Activated T-helper 2 cell treated with anti-CD3 and anti-CD28 coated beads, Interferon-gamma antibody, Interleukin-2, Interleukin-4, amounts not matched to agents 10 μg/mL and 5 μg/mL and 100 μg/mL, durations not matched to agents 14 hours and 24 hours and 36 hours (primary cell): ENCODE measurements at places on chromosomes 4 and X. TPM values are rescaled to one million over a fixed set of nuclear protein-coding genes. Genes with fewer than 3 reads are reported as not detected.

The MAML3 gene
- total RNA-seq, result 3.0 and 3.3 TPM in 2 replicates

The ADH1A gene
- total RNA-seq, result not detected in 2 replicates

The MAGEA8 gene
- total RNA-seq, result not detected in 2 replicates

GRCh38 chrX:19735244-19735643, 152.2 kb downstream of the SH3KBP1 start:
- H3K4me3 ChIP-seq, result no peak overlapping the region
- no peak overlapping the region for H3K27ac ChIP-seq
- H3K27me3 ChIP-seq, result no peaks in the 10 kb centered on the region
- DNase-seq, result no peak
- H3K4me1 ChIP-seq, result peaks cover 31% of the 10 kb centered on the region

DNA sequence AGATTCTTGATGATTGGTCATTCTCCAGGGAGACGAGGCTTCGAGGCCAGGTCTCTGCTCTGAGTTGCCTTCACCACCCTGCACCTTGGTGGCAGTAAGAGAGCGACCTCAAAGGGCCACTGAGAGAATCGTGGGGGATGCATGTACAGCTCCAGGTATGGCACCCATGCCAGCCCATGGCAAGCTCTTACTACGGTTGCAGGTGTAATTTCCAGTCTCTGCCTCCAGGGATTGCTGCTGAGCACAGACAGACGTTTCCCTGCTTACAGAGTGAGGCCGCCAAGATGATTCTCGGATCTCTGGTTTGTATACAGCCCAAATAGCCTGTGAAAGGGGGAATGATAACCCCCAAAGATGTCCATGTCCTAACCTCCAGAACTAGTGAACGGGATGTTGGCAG, 16.3 kb upstream of the DRD5 start:
- H3K4me1 ChIP-seq, result no peaks in the 10 kb centered on the region
- DNase-seq, result peak; percentile 16
- H3K27ac ChIP-seq, result no peak overlapping the region

DNA sequence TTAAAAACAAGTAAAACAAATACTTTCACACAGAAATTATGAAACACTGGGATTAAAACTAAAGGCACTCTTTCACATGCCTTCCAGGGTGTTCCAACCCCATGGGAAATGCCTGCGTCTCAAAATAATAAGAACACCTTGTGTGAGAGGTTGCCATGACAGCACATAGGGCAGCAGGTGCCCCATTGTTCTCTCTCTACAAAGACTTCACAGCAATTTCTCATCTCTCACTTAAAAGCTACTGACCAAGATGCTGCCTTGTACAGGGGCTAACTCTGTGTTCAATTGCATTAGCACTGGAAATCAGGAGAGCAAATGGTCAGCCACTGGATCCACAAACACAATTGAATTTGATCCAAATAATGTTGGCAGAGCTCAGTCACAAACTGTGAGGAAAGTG, 102.5 kb upstream of the GALNTL6 start:
- H3K36me3 ChIP-seq, result no peaks in the 10 kb centered on the region

DNA sequence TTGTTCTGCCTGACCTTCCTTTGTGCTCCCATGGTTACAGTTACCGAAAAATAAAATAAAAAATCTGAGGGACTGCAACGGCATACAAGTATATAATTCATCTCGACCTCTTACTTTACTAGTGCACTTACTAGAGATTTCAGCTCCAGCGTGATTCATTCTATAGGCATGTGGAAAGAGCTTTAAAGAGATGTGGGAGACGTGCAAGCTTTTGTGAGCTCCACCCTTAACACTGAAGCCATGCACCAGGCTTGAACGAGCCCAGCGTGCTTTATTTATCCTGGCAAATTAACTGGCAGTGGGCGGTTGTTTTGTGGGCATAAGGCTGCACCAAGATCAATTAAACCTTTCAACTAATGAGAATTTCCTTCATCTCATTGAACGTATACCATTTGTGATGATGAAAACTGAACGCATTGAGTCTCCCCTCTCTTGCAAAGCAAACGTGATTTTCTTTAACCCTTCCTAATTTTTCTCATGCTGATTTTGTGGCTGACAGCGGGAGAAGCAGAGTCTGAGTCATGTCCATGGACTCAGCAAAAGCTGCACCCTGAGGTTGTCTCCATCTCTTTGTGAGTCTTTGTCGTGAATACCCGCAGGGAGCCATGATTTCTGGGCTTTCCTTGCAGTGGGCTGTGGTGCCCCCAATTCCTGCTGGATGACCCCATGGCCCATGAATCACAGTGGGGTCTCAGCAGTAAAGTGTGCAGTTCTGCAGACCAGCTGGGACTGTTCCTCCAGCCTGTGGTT, 60.1 kb downstream of the MXRA5 start:
- no peak overlapping the region for H3K27ac ChIP-seq
- H3K4me3 ChIP-seq, result no peak overlapping the region
- no peak for DNase-seq
- H3K36me3 ChIP-seq, result no peaks in the 10 kb centered on the region
- H3K27me3 ChIP-seq, result no peaks in the 10 kb centered on the region

DNA sequence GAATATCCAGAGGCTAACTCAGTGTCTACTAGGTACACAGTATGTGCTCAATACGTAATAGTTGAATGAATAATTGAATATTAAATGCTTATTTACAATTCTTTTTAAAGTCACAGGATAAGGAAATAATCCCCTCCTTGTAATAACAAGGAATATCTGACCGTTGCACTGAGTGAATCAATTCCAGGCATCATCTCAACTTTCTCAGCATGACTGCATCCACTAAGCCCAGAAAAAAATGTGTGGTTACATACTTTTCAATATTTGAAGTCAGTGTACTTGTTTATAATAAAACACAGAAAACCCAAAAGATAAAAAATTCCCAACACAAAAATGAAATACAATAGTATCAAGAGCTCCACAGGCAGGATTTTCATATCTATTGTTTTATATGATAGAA, 105.4 kb downstream of the TMEM144 start:
- no peak for DNase-seq
- no peaks in the 10 kb centered on the region for H3K36me3 ChIP-seq
- no peaks in the 10 kb centered on the region for H3K27me3 ChIP-seq
- H3K4me1 ChIP-seq, result no peaks in the 10 kb centered on the region
- H3K27ac ChIP-seq, result no peak overlapping the region

DNA sequence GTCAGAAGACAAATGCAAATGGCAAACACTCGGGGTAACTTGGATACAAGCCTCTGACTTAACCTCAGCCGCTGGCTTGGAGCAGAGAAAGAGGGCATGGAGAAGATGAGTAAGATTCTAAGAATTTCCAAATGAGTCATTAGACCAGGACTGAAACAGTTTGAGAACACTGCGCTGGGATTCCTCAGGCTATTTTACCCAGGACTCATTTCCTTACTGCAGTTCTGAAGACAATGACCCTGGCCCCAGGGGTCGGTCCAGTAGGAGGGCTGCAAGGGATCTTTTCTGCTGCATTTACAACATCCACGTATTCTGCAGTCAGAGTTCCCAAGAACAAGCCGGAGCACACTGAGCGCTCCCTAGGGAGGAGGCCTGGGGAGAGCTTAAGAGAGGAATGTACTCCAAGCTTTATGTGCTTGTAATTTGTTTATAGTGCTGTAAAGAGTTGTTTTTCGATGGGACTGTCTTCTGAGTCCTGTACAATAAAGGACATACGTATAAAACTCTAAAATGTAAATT, 27.3 kb upstream of the SORBS2 start:
- no peak overlapping the region for H3K4me3 ChIP-seq
- no peaks in the 10 kb centered on the region for H3K4me1 ChIP-seq
- no peaks in the 10 kb centered on the region for H3K27me3 ChIP-seq
- no peak for DNase-seq

DNA sequence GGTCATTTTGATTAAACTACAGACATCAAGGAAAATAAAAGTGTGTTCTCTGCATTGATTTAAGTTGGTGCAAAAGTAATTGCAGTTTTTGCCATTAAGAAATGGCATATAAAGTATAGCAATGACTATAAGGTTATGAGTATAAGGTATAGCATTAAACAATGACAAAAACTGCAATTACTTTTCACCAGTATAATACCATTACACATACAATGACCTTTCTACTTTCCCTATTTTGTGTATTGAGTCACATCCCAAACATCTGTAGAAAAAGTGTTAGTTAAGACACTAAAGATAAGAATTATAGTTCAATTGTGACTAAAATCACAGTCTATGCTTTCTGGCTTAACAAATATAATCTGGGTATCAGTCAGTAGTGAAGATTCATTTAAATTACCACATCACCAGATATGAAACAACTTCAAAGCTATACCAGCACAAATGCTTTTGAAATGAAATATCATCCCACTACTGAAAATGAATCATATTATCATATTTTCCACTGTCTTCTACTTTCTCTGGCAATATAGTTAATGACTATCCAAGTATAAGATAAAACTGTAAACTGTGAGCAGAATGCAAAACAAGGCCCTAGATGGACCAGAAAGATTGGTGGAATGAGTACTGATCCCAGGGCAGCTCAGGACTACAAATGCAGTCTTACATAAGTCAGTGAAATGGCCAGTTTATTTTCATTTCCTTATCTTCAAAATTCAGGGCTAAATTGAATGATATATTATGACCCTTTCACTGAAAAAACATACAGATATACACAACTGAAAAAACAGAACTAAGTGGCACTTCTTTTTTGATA, 241.1 kb downstream of the ANTXR2 start:
- no peak overlapping the region for H3K4me3 ChIP-seq
- H3K36me3 ChIP-seq, result no peaks in the 10 kb centered on the region
- no peak overlapping the region for H3K27ac ChIP-seq
- DNase-seq, result no peak
- peaks cover 20% of the 10 kb centered on the region for H3K27me3 ChIP-seq

DNA sequence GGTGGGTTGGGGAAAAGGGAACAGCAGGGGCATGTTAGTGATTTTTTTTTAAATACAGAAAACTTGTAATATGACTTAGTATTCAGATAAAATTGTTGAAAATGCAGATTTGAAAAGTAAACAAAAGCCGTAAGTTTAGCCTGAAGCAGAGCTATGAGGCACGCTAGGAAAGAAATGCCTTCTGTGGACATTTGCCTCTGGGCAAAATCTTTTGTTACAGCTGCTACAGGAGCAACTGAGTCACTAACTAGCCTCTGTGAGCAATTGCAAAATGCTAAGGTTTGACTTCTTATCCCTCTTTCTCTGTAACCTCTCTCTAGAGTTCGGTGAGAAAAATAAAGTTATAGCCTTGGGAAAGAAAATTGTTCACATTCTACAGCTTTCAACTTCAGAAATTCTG, 350.0 kb downstream of the SLC7A11 start:
- no peak for DNase-seq
- no peaks in the 10 kb centered on the region for H3K36me3 ChIP-seq
- no peaks in the 10 kb centered on the region for H3K4me1 ChIP-seq

DNA sequence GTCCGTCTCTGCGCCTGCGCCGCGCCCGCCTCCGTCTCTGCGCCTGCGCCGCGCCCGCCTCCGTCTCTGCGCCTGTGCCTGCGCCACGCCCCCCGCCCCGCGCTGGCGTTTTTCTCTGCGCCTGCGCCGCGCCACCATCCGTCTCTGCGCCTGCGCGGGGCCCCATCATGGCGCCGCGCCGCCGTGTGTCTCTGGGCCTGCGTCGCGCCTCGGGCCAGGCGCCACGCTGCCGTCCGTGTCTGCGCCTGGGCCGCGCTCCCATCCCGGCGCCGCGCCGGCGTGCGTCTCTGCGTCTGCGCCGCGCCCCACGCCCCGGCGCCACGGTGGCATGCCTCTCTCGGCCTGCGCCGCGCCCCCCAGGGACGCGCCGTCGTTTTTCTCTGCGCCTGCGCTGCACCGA, 51.8 kb upstream of the DUX4 start:
- no peaks in the 10 kb centered on the region for H3K27me3 ChIP-seq
- no peak for DNase-seq
- no peak overlapping the region for H3K27ac ChIP-seq
- H3K4me1 ChIP-seq, result no peaks in the 10 kb centered on the region
- H3K36me3 ChIP-seq, result no peaks in the 10 kb centered on the region
- H3K4me3 ChIP-seq, result no peak overlapping the region

- H3K4me1 ChIP-seq, result no peaks in the 10 kb centered on the region
- no peak for DNase-seq
- no peak overlapping the region for H3K4me3 ChIP-seq
- H3K36me3 ChIP-seq, result no peaks in the 10 kb centered on the region
- no peak overlapping the region for H3K27ac ChIP-seq
- no peaks in the 10 kb centered on the region for H3K27me3 ChIP-seq
Observed at GRCh38 chrX:152245213-152245612, 106.8 kb upstream of the MAGEA10 start.

DNA sequence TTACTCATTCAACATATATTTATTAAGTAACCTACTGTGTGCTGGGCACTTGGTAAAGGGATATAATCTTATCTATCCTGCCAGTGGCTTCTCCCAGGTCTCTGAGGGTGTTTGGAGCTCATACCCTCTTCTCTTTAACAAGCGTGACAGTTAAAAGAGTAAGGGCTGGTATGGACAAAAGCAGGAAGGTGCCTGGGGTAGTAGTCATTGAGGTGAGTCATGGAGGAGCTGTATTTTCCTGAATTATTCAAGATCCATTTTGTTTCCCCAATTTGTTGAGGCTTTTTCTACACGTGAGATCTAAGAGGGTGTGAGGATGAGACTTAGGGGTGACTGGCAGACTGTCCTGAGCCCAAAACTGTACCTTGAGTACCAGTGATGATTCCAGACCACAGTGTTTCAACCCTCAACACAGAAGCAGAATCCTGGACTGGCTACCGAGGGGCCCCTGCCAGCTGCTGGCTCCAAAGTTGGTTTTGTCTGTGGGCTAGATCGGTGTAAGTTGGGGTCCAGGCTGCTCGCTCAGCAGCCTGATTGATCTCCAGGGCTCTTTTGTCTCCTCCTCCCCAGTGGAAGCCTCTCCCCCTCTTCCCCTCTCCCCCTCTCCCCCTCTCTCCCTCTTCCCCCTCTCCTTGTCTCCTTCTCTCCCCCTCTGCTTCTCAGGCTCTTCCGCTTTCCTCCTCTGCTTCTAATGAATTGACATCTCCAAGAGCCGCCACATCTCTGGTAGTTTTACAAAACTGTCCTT, at the start of gene DRP2:
Gene DRP2, plus strand, starts transcription at position 671 of the 748 bp plus-strand sequence. CDS start 11,862 bp downstream, outside the sequence.
- no peaks in the 10 kb centered on the region for H3K4me1 ChIP-seq
- no peak within 1 kb of the TSS for H3K27ac ChIP-seq
- no peaks in the 10 kb centered on the region for H3K36me3 ChIP-seq
- DNase-seq, result no peak

- H3K4me3 ChIP-seq, result peak overlapping the region; percentile 98
- peaks cover 2% of the 10 kb centered on the region for H3K27me3 ChIP-seq
- H3K4me1 ChIP-seq, result peaks cover 30% of the 10 kb centered on the region
Observed at GRCh38 chr4:185202984-185203485, 765 bp downstream of the CFAP97 start.

- H3K4me3 ChIP-seq, result no peak overlapping the region
- peaks cover 7% of the 10 kb centered on the region for H3K27me3 ChIP-seq
- no peak overlapping the region for H3K27ac ChIP-seq
- H3K4me1 ChIP-seq, result peaks cover 2% of the 10 kb centered on the region
- no peaks in the 10 kb centered on the region for H3K36me3 ChIP-seq
- DNase-seq, result no peak
Observed at GRCh38 chr4:22695029-22695428, 2.3 kb downstream of the GBA3 start.
